ENCODE measurements at places on chromosomes 2 and 18. TPM values are rescaled to one million over a fixed set of nuclear protein-coding genes. Genes with fewer than 3 reads are reported as not detected.

Gene GALNT13
- not detected for total RNA-seq

Gene SERPINB4
- total RNA-seq, result not detected

Gene SERPINB11
- total RNA-seq, result not detected

Gene OR6B2
- total RNA-seq, result not detected

Gene GAREM1
- 4.7 TPM for total RNA-seq

Gene RAB17
- 23.6 TPM for total RNA-seq

Gene IL1F10
- not detected for total RNA-seq

Gene COBLL1
- total RNA-seq, result 4.4 TPM

Gene DSEL
- total RNA-seq, result 6.8 TPM

Gene MALL
- total RNA-seq, result 159 TPM

Gene FN1
- 4.2 TPM for total RNA-seq

Gene ONECUT2
- 0.59 TPM for total RNA-seq

Gene KCNG2
- not detected for total RNA-seq
